ENCODE measurements at places on chromosomes 2 and 18.

DNA sequence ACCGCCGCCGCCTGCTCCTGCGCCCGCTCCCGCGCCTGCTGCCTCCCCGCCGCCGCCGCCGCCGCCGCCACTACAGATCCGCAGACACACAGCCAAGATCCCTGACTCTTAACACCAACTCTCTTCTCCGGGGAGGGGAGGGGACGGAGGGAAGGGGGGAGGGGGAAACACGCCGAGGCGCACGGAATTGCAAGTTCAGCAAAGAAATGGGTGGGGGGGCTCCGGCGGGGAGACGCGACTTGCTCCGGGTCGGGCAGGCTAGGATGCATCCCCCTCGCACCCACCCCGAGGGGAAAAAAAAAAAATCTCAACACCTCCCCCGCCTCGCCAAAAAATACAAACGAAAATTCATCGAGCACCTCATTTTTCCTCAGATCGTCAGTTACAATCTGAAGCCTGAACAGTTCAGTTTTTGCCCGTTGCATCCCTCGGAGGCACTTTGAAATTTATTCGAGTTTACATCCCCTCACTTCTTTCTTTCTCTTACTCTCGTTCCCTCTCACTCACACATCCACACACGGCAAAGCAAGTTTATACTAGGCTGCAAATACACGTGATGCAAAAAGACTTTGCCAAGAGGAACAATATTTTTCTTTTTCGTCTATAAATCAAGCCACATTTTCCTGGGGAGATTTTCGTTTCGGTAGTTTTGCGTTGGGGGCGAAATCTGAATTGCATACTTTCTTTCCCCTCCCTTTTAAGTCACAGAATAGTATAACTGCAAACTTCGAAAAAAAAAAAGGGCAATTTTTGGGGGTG lies at the start of gene TCF4:
TSS of gene TCF4 (minus strand) at position 82 of the 759 bp plus-strand sequence. CDS start 1,076 bp downstream, outside the sequence.
- no peak for DNase-seq

GRCh38 chr2:5683471-5683870 lies 8.7 kb upstream of the SOX11 start:
- DNase-seq = no peak

DNA sequence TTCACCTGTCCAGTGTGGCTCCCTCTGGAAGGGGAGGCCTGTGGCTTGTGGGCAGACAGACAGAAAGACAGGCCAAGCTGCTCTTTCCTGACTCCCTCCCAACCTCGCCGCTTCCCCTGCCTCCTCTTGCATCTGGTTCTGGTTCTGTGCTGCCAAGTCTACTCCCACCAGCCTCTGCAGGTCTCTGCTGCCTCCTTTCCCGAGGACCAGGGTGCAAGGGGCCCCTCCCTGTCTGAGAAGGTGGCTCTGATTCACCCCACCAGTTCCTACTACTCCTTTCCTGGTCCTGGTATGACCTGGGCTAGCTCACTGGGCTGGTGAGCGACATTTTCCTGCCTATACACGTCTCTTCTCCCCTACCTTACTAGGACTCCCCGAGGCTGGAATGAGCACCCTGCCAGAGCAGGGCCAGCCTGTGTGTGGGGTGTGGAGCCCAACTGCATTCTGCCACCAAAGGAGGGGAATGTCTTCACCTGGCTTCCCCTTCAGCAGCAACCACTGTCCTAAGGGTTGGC lies 238.5 kb downstream of the CELF4 start:
- DNase-seq = no peak

GRCh38 chr18:62827397-62827796 lies 112.1 kb downstream of the PHLPP1 start:
- DNase-seq = no peak

DNA sequence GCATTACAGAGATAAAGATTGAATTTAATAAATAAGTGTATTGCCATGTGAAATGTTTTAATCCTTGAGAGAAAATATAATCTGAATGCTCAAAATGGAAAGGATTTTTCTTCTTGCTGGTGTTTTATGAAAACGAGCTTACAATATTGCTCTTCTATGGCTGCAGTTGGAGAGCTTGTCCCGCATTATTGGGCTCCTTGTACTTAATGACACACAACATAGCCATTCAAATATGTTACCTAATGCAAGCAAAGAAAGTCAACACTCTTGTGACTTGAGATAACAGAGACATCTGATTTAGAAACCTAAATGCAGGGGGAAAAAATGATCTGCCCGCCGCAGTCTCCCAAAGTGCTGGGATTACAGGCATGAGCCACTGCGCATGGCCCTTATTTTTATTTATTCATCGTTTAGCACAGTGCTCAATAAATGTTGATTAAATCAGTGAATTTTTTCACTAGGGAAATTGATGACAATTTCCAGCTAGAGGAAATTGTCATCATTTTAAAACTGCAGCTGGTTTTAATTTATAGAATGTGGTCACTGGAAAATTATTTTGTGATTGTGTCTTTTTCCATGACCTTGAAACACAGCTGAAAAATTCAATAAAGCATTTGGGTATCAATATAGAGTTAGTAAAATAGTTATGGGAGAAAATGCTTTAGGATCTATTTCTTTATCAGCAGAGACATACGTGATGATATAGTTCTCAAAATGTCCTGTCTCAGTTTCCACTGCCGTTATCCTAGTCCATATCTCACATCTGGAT lies 2.4 kb upstream of the PRKD3 start:
- no peak for DNase-seq

DNA sequence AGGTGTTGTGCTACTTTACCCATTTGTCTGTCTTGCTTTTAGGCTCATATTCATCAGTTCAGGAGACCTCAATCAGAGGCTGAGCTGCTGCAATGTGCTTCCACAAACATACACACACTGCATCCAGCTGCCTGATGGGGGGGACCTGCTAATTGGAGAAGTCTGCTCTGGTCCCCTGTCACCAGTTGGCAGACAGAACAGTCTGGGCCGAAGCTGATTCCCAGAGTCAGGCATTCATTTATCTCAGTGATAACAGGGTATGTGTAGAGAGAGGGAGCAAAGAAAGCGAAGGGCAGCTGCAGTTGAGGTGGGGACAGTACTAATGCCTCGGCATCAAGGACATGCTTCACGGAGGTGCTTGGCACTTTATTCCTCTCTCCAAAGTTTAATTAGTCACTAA lies 584.3 kb upstream of the PIK3C3 start:
- no peak for DNase-seq
